ENCODE measurements at places on chromosomes 3 and 15. TPM values are rescaled to one million over a fixed set of nuclear protein-coding genes. Genes with fewer than 3 reads are reported as not detected.

LDHAL6B gene
- total RNA-seq, result not detected

PML gene
- 59.6 TPM for total RNA-seq

MAGEL2 gene
- 0.40 TPM for total RNA-seq

GOLGA8M gene
- 2.8 TPM for total RNA-seq

ZNF770 gene
- total RNA-seq, result 26.0 TPM

LRRC31 gene
- 2.9 TPM for total RNA-seq

PCLAF gene
- 3.0 TPM for total RNA-seq

CHRFAM7A gene
- total RNA-seq, result 1.4 TPM

TRPM1 gene
- not detected for total RNA-seq

SPATA12 gene
- 0.43 TPM for total RNA-seq

MYH15 gene
- total RNA-seq, result not detected

SCG5 gene
- 2.6 TPM for total RNA-seq

ITPKA gene
- 3.2 TPM for total RNA-seq

PLSCR2 gene
- 0.35 TPM for total RNA-seq

ZNF860 gene
- 1.8 TPM for total RNA-seq

SOX14 gene
- not detected for total RNA-seq

CCNB2 gene
- 2.2 TPM for total RNA-seq

CXCR6 gene
- 11.9 TPM for total RNA-seq

TGM4 gene
- total RNA-seq, result not detected

KBTBD8 gene
- 3.7 TPM for total RNA-seq

XYLB gene
- total RNA-seq, result 5.8 TPM

SAXO2 gene
- 12.3 TPM for total RNA-seq

PPP1R14D gene
- total RNA-seq, result 23.4 TPM

CFAP100 gene
- 0.40 TPM for total RNA-seq
